Putamen (tissue), 1 donor: ENCODE measurements at places on chromosomes 16 and 17.
A peak's percentile ranks its signal among the peaks of the same experiment; 100 is the strongest.

DNA sequence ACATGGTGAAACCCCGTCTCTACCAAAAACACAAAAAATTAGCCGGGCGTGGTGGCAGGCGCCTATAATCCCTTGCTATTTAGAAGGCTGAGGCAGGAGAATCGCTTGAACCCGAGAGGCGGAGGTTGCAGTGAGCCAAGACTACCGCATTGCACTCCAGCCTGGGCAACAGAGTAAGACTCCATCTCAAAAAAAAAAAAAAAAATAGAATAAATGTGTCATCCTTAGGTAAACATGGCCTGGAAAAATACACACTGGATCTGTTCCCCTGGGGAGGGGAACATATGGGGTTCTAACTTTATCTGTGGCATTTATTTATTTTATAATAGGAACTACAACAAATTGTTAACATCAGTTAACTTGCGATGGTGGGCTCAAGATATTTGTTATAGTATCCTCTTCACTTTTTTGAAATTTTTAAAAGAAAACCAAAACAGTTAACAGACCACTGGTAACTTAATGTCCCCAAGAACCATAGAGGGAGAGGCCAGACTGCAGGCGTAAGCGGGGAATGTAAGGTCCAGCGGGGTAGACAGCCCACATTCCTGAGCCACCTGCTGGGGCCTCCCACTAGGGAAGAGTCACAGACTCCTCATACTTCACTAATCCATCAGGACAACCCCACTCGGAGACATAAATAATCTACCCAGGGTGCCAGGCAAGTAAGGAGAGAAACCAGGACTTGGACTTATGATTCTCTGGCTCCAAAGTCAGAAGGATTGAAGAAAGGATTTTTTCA lies 12.5 kb upstream of the TXNDC11 start:
- DNase-seq: no peak

DNA sequence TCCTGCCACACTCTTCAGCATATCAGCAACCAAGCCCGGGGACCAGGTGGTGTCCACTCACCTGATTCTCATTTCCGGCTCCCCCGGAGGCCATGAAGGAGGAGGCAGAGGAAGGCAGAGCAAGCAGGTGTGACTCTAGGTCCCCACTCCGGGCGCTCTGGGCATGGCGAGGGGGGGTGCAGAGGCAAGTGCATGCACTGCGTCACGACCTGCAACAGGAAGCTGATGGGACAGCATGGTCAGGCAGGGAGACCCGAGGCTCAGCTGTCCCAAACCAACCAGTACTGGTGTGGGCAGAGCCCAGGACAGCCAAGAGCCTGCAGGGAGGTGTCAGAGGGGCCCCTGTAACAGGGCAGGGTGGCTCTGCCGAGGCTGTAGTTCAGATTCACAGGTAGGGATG lies 2.1 kb upstream of the ENGASE start:
- DNase-seq: no peak

DNA sequence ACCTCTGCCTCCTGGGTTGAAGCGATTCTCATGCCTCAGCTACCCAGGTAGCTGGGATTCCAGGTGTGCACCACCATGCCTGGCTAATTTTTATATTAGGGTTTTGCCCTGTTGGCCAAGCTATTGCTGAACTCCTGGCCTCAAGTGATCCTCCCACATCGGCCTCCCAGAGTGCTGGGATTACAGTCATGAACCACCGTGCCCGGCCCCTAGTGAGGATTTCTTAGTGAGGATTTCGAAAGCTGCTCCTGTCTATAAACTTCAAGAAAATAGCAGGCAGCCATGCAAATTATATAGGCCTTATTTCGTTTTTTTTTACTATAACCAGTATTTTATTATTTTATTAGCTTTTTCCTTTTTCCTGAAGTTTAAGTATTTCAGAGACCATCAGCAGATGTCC lies 41.6 kb downstream of the EPN2 start:
- DNase-seq: no peak

- no peak for DNase-seq
Measured at GRCh38 chr17:35775039-35775438, 14.4 kb downstream of the C17orf50 start.

DNA sequence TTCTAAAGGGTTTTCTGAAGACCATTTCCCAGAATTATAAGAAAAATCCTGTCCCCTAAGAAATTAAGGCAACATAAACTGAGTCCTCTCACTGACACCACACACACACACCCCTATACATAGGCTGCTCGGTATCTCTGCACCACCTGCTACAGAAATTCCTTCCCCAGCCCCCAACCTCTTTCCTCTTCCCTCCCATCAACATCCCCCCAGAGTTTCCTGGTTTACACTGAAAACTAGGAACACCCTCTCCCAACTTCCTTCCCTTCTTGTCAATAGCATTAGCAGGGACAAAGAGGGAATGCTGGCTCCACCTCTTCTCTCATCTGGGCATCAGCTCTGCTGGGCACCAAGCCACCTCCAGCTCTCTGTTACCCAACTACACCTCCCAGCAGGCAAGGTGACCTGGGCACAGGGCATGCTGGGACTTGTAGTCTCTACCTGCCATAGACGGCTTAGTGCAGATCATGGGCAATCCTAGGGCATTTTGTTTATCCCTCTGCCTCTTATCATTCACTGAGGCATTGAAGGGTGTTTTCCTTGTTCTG lies 15.7 kb downstream of the CAVIN1 start:
- peak; percentile 83 for DNase-seq

DNA sequence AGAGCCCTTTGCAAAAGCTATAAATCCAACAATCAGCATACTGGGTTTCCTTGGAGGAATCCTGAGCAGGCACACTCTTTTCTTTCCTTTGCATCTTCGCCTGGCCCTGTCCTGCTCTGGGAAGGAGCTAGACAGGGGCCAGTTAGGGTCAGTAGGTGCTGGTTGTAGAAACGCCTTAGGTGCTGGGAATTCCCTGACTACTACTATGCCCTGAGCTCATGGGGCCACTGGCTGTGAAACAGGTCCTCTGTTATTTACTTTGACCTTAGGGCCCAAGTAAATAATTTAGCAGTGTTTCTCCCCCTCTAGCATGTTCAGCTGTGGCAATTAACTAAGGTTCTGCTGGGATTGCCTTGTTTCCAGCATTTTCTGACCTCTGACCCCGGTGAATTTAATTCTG lies 15.8 kb upstream of the WSCD1 start:
- no peak for DNase-seq

- peak; percentile 16 for DNase-seq
Measured at GRCh38 chr17:13346996-13347762, 254.6 kb downstream of the HS3ST3A1 start.

GRCh38 chr16:4703906-4704305 lies 10.5 kb downstream of the NUDT16L1 start:
- DNase-seq: no peak
